ENCODE measurements at places on chromosomes 4 and X. TPM values are rescaled to one million over a fixed set of nuclear protein-coding genes. Genes with fewer than 3 reads are reported as not detected.

DNA sequence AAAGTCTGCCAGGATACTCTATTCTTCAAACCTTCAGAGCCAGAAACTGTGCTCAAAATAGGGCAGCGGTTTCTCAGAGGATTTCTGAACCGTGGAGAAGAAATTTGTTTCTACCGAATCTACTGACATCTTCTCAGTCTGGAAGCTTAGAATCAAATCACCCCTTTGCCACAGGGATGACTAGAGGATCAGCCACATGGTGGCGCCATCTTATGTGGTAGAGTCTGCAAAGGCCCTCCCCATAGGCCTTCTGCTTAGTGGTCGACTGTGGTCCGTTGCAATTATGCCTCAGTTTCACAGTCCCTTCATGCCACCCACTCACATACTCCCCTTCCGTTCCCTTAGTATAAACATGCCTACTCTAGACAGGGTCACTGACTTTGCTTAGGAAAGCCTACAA lies 680.7 kb upstream of the SPANXN1 start:
- H3K4me1 ChIP-seq, result no peaks in the 10 kb centered on the region
- H3K27ac ChIP-seq, result no peak overlapping the region
- DNase-seq, result no peak
- H3K4me3 ChIP-seq, result no peak overlapping the region

DNA sequence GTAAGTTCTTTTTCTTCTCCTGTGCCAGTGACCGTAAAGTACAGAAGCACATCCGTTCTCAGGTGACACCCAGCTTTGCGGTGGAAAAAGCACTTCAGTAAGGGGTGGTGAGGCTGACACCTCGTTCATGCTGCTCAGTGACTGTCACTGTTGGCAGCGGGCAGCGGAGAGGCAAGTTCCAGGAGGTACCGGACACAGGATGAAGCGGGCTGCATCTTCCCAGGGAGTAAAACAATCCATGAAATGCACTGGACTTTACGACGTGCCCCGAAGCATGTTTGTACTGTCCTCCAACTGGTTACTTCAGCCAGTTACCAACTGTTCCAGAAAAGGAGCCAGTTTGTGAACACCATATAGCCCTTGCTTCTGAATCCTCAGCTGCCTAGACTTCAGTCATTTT lies 110.7 kb downstream of the ZNF827 start:
- no peak for DNase-seq
- no peaks in the 10 kb centered on the region for H3K27me3 ChIP-seq
- H3K27ac ChIP-seq, result no peak overlapping the region

ANTXR2 gene
- 26.0 TPM for total RNA-seq

NKX3-2 gene
- total RNA-seq, result not detected

STATH gene
- total RNA-seq, result not detected
